Stimulated activated CD4-positive, alpha-beta T cell treated with anti-CD3 and anti-CD28 coated beads, Interleukin-1b, Interleukin-23, amount 100 ng/mL, for 24 hours (primary cell): ENCODE measurements at places on chromosomes 1 and 21.

- no peak for DNase-seq
Measured at GRCh38 chr1:14476170-14476955, 122.1 kb upstream of the KAZN start.

- no peak for DNase-seq
Measured at GRCh38 chr1:168739908-168740307, 10.9 kb upstream of the DPT start.

DNA sequence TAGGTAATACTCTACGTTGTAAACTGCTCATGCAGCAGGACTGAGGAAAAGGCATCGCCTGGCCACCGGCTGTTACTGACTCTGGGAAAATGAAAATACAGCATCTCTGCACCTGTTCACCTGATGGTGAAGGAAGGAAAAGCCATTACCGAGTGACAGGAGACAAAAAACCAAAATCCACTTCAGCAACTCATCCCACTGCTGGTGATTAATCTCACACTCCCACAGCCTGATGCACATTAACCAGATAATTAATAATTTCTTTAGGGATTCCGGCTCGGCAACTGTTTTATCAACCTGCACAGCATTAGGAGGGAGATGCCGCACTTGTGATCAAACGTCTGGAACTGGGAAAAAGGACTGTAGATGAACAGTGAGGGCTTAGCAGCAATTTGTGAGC is 183.9 kb upstream of the ESRRG start:
- no peak for DNase-seq

DNA sequence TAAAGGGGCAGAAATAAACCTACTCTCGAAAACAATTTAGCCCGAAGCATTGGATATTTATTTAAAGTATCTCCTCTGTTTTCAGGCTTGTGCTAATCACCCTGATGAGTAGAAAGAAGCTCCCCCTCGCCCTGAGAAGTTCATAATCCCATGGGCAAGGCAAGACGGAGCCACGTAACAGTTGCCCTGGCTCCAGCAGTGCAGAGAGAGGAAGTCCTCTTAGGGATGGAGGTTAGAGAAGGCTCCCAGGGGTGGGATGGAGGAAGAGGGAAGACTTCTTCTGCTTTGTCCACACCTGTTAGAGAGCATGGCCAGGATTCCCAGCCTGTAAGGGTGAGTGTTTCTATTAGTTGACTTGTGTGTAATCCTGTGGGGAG is 3.4 kb upstream of the GPR25 start:
- DNase-seq: no peak

DNA sequence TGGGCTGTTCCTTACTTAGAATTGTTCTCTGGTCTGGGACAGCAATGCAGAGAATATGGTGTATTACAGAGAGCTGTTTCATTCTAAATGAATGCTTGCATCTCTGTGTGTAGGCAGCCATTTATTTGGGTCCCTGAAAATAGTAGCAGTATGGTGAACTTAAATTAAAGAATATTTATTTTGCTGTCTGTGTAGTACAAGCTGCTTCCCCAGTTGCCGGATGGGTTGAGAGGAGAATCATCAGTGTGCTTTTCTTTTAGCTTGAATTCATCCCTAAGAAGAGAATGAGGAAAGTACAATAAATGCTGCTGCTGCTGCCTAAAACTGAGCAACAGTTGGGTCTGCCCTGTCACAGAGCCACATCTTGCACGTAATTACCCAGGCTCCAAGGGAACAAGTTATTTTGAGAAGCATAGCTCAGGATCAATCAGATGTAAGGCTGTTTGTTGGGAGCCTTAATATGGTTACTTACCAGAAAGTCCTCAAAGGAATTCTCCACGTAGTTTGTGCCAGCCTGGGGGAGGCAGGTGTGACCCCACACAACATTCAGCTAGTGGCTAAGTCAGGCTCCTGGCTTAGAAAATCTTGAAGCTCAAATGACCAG is 16.6 kb downstream of the ACTN2 start:
- no peak for DNase-seq

DNA sequence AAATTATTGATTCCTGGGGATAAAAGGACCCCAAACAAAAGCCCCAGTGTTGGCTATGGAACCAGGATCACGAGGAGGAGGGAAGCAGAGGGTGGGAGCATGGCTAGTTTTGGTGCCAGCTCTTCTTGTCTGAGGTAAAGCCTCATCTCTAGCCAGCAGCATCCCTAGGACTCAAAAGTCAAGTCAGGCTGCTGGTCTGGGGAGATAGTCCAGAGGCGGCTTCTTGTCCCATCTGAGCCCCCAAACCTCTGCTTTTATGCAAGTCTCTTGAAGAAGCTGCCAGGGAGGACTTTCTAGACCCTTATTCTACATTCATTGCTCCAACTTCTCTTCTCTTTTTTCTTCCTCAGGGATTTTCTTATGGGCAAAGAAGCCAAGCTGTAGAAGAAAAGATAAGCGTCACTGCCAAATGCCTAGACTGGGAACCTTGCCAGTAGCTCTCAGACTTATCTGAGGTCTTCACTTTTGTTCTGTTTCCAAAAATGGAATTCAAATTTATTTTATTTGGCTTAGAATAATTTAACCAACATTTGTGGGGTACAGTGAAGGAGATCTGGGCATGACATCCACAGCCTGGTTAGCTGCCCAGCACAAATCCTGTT is 6.9 kb upstream of the ANKRD35 start:
- DNase-seq: no peak

DNA sequence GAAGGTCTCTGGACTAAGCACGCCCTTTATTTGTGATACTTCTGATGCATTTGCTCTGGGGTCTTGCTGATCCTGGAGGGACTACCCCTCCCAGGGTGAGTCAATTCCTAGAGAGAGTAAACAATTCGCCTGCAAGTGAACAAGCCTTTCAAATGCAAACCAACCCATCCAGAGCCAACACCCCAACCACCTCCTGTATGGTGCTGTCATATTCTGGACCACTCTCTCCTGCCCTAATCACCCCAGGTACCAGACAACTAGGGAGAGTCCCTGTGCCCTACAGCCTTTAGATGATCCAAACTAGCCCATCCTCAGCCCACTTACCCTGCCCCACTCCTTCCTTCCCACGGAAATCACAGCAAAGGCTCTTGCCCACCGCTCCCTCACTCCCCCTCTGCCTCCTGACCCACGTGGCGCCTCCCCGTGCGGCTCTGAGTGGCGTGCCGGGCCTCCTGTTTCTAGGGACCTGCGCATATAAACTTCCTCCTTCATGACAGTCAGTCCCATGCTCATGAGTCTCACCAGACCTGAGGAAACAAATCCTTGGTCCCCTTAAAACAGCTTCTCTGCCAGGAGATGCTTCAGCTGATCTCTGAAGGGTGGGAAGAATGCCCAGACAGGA is 37.2 kb downstream of the ACTA1 start:
- no peak for DNase-seq

- DNase-seq: peak; percentile 41
Measured at GRCh38 chr1:58652651-58653184, 47.1 kb downstream of the MYSM1 start.

- DNase-seq: no peak
Measured at GRCh38 chr1:164519426-164519825, 39.6 kb upstream of the PBX1 start.

GRCh38 chr1:24172598-24172997 is 14.5 kb downstream of the IFNLR1 start:
- no peak for DNase-seq

DNA sequence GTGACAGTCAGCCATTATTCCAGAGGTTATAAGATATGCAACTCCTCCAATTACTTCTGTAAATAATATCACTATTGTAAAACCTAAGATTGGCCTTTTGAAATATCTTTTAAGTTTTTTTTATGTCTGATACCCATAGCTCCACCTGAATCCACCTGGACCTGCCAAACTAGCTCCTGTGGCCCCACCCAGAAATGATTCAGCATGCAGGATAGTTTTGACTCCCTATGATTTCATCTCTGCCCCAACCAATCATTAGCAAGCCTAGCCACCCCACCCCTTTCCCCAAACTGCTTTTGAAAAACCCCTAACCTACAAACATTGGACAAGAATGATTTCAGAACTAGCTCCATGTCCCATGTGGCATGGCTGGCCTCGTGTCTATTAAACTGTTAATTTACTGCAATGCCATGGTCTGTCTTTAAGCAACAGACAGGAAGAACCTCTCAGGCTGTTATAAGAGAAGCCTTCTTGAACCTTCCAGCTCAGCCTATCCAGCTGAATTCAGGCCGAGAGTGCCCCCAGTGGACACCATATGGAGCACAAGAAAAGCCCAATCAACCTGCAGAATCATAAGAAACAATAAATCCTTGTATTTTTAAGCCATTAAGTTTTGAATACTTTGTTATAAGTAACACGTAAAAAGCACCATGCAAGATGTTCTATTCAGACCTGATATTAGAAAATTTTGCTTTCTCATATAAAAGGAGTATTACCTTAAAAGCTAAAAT is 263.0 kb upstream of the ZRANB2 start:
- no peak for DNase-seq

DNA sequence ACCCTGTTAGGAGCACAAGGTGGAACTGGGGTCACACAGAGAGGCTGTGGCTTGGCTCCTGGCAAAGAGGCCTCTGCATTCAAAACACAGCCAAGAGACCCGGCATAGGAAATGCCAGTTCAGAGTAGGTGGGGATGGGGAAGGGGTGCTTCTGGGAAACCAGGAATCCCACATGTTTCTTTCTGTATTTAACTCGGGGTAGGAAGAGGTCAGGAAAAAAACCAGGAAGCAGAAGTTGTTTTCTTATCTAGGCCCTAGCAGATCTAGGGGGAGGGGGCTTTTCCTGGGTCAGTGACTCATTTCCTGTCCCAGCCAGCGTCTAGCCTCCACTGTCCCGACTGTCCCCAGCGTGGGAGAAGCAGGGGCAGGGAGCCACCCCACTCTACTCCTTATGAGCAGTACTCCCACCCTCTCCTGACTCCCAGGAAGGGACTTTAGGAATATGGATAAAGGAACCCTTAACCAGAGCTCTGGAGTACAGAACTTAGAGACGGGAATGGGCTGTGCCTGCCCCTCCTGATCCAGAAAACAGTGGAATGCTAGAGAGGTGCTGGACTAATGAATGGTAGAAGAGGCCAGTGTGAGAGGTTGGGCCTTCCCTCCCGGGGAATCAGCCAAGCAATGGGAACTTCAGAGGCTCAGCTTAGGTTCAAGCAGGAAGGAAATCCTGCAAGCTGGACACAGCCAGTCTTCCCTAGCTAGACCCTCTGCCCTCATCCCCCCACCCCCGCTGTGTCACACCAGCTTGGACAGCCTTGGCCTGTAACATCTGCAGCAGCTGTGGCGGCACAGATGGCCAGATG is 5.7 kb downstream of the FHL3 start:
- DNase-seq: no peak

DNA sequence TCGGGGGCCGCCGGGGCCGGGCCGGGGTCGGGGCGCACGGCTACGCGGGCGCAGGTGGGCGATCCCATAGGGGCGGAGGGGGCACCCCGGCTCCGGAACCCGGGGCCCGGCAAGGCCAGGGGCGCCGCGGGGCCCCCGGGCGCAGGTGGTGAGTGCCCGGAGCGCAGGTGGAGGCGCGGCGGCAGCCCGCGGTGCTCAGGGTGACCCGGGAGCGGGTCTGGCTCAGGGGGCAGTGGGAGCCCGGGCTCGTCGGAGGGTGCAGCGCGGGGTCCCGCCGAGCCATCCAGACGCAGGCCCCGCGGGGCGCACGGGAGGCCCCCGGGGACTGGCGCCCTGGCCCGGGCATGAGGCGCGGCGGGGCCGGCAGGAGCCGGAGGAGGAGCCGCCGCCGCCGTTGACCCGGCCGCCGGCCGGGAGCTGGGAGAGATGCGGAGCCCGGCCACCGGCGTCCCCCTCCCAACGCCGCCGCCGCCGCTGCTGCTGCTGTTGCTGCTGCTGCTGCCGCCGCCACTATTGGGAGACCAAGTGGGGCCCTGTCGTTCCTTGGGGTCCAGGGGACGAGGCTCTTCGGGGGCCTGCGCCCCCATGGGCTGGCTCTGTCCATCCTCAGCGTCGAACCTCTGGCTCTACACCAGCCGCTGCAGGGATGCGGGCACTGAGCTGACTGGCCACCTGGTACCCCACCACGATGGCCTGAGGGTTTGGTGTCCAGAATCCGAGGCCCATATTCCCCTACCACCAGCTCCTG is 489 bp downstream of the CELSR2 start:
- DNase-seq: no peak

- no peak for DNase-seq
Measured at GRCh38 chr1:90334137-90334536, 339.2 kb downstream of the ZNF326 start.

DNA sequence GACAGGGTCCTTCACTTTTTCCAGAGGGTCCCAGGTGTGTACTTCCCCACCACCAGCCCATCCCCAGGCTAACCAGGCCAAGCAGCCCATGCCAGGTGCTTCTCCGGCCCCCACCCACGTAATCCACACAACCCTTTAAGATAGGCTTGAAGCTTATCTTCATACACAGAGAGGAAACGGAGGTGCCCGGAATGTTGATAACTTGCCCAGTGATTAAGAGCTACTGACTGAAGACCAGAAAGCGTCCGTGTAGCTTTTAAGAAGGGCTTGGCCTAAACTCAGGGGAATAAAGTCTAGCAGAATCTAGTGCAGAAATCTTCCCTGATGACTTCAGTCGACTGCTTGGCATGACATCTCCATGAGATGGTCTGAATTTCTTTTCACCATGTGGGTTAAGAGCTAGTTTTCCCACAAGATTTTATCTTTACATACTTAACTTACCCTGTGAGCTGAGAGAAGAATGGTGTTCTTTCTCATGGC is 138.7 kb downstream of the GALNT2 start:
- no peak for DNase-seq

DNA sequence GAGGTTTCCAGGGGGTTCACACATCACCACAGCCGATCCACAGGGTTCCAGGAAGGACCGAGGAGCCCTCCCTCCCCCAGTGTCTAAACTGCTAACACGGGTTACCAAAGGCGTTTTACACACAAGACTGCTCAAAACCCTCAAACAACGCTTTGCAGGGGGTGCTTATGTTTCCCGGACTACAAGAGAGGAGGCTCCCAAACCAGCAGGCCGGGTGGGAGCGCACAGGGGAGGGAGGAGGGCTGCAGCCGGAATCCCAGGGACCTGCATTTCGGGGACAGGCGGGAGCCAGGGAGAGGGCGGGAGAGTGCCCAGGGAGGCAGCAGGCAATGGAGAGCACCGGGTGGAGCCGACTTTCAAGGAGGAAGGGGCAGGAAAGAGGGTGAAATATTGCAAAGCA is 50.8 kb downstream of the ACBD3 start:
- no peak for DNase-seq

DNA sequence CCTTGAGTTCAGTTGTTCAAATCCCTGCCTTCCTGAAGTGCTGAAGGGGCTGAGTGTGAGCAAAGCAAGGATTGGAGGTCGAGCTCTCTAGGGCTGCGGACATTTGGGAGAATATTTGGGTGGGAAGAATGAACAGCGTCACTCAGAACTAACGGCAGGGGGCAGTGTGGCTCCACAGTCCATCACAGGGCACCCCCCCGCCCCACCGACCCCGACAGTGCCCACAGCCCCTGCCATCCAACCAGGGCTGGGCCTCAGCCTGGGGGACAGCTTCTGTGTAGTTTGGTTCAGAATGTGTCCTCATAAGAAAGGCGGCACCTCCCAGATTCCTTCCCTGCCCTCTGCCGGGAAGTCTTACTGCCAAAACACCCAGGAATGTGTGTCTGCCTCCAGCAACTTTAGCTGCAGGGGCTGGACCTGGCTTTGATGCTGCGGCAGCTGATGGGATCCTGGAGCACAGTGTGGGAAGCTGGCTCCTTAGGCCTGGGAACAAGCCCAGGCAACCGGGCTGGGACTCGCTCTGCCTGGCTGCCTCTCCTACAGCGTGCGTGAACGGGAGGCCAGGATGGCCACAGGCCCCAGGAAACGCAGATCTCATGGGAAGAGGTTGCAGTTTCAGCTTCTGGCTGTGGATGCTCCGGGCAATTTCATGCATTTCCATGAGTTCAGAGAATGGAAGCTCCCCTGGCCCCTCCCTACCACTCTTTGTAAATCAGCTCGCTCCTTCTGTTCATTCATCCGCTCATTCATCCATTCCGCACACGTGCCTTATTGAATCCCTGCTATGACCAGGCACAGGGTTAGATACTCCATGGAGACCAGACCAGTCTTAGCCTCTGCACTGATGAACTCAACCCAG is 104.9 kb upstream of the TMPRSS2 start:
- DNase-seq: no peak
